ENCODE measurements at places on chromosomes 5 and 9.

DNA sequence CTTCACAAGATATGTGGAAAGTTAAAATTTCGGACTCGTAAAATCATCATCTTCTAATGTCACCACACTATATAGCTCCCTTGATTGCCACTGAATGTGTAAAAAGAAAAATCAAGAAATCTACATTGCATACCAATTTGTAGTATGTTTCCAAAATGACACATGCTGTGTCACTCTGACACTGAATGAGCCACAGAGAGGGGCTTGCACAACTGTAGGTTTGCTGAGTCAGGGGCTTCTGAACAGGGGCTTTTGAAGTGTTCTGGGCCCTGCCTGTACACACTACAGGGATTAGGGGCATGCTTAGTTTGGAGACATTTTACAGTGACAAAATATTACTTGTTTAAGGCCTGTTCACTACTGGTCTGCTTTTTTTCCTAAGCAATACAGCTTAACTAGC is 234.4 kb upstream of the GRAMD2B start:
- DNase-seq: no peak

GRCh38 chr5:91642581-91642980 is 259.5 kb upstream of the ARRDC3 start:
- DNase-seq: no peak

DNA sequence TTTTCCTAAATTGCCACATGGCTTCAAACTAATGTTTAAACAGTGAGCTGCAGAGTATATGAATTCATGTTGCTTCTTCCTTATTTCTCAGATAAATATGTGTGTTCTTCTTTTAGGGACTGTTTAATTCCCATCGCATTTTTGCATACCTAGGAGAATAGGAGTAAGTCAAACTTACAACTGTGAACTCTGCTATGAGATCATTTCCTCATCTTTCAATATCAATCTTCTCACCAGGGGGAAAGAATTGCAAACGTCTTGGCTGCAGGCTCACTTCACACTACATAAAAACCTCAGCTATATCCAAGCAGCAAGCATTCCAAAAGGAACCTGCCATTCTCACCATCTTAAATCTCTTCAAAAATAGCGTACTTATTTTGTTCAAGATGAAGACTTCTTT is 271.0 kb downstream of the DNAH5 start:
- no peak for DNase-seq

DNA sequence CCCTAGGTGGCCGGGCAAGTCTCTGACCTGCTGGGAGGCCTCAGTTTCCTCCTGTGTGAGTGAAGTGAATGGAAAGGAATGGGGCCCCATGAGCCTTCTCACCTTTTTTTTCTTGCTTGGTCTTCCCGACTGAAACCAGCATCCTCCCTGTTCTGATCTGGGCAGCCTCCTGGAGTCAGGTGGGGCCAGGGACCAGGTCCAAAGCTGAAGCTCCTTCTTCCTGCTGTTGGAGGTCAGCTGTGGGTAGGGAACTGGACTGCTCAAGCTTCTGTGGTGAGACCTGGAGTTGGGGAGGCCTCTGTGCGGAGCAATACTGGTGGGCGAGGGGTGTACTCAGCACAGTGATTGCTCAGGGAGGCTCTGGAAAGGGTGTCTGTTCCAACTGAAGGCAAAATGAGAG is 99.7 kb downstream of the PCSK1 start:
- no peak for DNase-seq

- DNase-seq: no peak
Observed at GRCh38 chr9:908536-909205, 67.2 kb downstream of the DMRT1 start.

All from anterior cingulate cortex (tissue), 58 donors.